ENCODE measurements at places on chromosomes 1 and 21.

DNA sequence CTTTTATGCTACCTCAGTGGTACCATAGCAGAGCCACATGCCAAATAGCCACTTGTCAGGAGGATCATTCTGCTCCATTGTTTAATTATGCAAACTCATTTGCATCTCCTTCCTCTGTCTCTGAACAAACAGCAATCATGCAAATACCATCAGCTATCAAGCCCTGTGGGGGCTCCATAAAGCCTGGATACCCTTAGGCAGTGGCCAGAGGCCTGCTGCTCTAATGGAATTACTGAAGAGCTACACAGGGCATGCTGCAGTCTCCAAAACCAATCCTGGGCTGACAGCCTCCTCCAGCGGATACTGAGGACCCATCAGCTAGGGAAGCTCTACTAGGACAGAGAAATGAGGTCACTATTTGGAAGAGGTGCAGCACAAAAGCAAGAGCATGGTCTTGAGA lies 376.3 kb downstream of the KCNH1 start:
- DNase-seq: no peak

DNA sequence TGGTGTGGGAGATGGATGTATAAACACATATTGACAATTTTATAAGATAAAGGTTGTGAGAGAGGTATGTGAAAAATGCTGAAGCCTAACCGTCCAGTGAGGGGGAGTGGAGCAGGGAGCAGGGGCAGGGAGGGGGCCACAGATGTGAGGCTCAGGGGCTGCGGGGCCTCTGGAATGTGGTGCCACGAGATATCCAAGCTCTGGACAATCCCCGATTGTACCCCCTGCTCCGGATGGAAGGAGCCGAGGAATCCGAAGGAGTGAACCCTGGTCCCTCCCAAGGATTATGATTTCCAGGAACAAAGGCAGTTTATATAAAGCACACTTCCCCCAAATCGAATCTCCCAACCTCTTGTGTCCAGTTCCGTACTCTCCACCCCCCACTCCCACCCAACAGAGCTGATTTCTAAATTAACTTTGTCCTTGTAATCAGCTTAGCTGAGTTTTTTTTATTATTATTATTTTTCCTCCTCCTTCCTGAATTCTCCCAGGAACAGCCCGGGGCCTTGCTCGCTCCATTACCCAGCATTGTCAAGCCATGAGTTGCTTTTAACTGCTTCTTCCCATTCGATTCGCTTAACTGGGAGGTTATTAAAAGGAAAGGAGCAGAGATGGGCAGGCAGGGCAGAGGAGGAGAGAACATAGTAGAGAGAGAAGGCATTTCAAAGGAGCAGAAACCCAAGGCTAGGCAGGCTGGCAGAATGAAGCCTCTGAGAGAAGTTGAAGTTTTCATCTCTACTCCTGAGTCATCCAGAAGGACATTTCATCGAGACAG lies 9.4 kb downstream of the KIRREL1 start:
- no peak for DNase-seq

DNA sequence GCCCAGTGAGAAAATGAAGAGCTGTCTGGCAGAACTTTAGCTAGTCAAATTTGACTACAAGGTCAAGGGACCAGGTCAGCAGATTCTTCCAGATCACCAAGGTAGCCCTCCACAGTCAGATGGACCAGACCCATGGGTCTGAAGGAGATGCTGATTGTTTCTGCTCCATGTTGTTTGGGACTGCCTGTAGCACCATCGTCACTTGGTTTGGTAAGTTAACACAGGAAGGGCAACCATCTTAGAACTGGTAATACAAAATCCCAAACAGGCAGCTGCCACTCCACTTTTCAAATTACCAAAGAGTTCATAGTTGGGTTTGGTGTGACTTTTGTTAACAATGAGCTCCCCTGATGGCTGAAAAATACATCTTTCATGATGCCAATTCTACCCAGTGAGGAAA lies 9.0 kb downstream of the ITPKB start:
- no peak for DNase-seq

GRCh38 chr1:157490467-157491165 lies 61.7 kb downstream of the FCRL5 start:
- DNase-seq: peak; percentile 43

DNA sequence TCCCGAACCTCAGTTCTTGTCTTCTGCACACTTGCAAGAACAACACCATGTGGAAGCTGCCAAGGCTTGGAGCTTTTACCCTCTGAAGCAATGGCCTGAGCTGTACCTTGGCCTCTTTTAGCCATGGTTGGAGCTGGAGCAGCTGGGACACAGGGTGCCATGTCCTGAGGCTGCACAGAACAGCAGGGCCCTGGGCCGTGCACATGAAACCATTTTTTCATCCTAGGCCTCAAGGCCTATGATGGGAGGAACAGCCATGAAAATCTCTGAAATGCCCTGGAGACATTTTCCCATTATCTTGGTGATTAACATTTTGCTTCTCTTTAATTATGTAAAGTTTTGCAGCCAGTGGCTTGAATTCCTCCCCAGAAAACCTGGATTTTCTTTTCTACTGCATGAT lies 817.8 kb upstream of the CXADR start:
- DNase-seq: no peak

- DNase-seq: no peak
Observed at GRCh38 chr1:102118150-102118549, 121.4 kb upstream of the OLFM3 start.

GRCh38 chr1:220300442-220301121 lies 28.3 kb upstream of the RAB3GAP2 start:
- peak; percentile 87 for DNase-seq

GRCh38 chr1:65762081-65762862 lies 30.4 kb upstream of the PDE4B start:
- DNase-seq: peak; percentile 23

- DNase-seq: no peak
Observed at GRCh38 chr1:207978441-207978840, 67.5 kb upstream of the CD34 start.

GRCh38 chr1:232476538-232476950 lies 153.4 kb downstream of the SIPA1L2 start:
- no peak for DNase-seq

GRCh38 chr1:205693421-205693991 lies 13.2 kb upstream of the SLC45A3 start:
- no peak for DNase-seq

DNA sequence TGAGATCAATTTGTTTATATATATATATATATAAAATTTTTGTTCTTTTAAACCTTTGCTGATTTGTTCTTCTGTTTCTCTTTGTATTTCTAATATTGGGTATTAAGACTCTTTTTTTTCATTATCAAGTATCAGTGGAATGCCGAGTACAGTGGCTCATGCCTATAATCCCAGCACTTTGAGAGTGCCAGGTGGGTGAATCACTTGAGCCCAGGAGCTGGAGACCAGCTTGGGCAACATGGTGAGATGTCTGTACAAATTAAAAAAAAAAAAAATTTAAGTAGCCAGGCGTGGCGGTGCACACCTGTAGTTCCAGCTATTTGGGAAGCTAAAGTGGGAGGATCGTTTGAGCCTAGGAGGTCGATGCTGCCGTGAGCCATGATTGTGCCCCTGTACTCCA lies 67.1 kb downstream of the MAST2 start:
- DNase-seq: no peak

DNA sequence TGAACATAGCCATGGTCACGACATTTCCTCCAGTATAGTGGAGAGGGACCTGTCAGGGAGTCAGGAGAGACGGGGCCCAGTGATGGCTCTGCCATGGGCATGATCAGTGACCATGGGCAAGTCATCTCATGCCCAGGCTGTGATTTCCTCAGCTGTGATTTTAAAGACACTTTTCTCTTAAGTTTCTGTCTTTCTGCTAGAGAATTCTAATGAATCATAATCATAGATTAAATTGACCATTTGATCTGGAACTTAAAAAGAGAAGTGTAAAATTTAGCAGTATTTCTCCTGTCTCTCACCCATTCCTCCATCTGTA lies 112.7 kb downstream of the USP25 start:
- no peak for DNase-seq

GRCh38 chr1:157234705-157235273 lies 96.6 kb upstream of the ETV3 start:
- no peak for DNase-seq

GRCh38 chr1:20551945-20552727 lies at the start of gene FAM43B:
Gene FAM43B, plus strand, starts transcription at chr1:20552573. Its CDS starts 401 bp downstream, at chr1:20552974.
- DNase-seq: peak; percentile 66

GRCh38 chr1:87707411-87707810 lies 378.7 kb downstream of the LMO4 start:
- no peak for DNase-seq

DNA sequence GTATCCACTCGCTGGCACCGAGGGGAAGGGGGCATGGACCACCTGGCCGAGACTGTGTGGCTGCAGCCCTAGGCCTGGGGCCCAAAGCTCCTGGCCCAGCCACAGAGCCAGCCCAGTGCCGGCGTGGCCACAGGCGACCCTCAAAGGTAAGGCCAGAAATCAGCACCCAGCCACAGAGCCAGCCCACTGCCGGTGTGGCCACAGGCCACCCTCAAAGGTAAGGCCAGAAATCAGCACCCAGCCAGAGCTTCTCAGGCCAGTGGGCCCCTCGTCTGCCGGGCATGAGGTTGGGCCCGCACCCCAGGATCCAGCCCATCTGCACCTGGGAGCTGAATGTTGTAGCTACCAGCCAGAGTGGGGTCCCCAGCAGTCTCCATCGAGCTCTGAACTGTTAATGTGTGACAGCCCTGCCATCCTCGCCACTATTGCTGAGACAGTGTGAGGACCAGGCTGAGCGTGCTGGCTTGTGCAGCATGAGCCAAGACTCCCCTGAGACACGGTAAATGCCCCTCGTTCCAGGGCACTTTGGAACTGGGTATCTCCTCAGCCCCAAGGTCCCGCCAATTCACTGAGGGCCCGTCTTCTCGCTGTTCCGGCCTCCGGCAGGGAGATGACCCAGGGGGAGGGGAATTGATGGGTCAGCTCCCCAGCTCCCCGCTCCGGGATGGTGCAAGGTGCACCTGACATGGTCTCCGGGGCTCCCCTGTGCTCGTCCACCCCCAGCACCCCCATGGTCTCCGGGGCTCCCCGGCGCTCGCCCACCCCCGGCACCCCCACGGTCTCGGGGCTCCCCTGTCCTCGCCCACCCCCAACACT lies 4.7 kb upstream of the FTCD start:
- DNase-seq: no peak

GRCh38 chr1:72253132-72253531 lies 29.2 kb downstream of the NEGR1 start:
- no peak for DNase-seq

- DNase-seq: peak; percentile 18
Observed at GRCh38 chr1:59107516-59107915, 189.4 kb upstream of the FGGY start.

DNA sequence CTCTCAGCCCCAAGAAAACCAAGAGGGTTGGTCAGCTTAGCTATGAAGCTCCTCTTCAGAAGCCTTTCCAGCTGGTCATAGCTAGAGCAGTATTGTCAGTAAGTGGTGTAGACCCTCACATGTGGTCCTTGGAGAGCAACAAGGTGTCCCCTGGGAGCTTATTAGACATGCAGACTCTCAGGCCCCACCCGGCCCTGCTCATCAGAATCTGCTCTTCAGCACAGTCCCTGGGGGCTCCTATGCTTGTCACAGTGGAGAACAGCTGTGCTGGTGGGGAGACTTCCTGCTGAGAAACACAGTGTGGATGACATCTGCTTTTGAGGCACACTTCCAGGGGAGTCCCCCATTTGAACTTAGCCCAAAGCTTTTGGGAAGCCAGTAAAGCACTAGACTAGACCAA lies 21.9 kb upstream of the NEK2 start:
- no peak for DNase-seq

DNA sequence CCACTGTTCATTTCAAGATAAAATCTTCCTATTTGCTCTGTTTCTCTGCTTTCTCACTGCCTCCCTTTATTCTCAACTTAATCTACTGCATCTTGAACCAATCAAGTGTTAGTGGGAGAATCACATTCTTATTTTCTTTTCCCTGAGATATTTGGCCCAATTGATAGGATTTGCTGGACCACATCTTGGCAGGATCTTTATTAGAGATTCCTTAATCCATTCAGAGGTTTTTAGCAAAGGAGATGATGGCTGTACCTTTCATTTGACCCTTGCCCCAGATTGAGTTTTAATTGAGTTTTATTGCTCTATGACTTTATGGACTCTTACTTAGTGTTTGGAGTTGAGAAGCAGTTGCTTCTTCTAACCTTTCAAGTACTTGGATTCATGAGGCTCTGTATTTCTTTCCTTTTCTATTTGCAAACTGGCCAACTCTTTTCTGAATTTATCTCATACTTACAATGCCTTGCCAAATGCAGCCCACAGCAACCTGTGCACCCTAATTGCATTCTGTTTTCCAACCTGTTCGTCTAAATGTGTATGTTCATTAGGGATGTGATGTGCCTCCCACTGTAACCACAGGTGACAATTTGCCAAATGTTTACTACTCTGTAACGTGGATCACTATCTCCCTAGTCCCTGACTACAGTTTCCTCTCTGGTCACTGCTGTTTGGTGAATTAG lies 274.8 kb upstream of the KAZN start:
- DNase-seq: no peak

DNA sequence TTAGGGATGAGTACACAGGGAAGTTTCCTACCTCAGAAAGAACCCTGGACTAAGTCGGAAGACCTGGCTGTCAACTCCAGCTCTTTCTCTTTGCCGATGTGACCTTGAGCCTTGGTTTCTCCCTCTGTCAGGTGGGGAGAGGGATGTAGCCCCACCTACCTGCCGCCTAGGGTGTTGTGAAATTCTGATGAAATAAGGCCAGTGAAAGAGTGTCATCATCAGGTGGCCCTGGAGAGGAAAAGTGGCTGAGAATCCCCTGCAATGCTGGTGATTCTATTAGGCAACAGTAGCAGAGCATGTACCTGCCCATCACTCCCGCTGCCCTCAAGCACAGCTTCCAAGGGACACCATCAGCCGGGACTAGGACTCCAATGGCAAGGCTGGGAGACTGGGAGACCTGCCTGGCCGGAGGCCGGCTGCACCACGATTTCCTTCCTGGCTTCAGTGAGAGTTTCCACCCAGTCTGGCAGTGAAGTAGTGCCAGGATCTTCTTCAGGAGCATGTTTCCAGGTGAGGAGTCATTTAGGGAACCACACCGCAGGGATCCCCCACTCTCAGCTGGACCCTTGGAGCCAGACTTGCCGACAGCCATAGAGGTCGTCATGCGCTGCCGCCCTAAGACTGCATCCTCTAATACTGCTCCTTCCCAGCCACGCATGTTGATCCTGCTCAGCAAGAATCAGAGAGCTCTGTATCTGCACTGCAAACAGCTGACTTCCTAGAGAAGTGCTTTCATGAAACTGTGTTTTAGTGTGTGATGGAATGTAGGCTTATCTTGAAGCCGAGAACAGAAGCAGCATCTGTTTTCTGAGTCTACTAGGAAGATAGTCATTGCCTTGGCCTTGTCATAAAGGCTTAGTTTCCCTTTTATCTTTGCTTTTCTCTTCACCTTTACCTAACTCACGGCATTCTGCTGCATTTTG lies 88.0 kb upstream of the F3 start:
- DNase-seq: no peak

GRCh38 chr1:112520166-112520565 lies 11.4 kb downstream of the WNT2B start:
- no peak for DNase-seq

DNA sequence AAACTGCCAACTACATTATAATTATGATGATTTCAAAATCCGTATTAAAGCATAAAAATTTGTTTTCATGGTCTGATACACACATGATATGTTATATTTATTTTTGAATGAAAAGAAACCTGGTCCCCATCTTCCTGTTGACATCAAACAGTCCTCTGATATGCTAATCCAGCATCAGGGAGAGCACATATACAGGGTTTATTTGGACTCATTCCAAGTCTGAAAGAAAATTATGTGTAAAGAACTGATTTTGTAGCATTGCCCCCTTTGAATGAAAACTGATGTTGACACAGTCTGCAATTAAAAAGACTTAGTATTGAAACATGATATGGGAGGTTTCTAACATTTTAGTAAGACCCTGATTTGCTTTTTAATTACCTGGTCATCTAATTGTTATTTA lies 119.4 kb downstream of the NEK7 start:
- DNase-seq: no peak

- DNase-seq: no peak
Observed at GRCh38 chr21:42317341-42317741, 2.1 kb upstream of the TFF3 start.
